ENCODE measurements at places on chromosomes 4 and X.

DNA sequence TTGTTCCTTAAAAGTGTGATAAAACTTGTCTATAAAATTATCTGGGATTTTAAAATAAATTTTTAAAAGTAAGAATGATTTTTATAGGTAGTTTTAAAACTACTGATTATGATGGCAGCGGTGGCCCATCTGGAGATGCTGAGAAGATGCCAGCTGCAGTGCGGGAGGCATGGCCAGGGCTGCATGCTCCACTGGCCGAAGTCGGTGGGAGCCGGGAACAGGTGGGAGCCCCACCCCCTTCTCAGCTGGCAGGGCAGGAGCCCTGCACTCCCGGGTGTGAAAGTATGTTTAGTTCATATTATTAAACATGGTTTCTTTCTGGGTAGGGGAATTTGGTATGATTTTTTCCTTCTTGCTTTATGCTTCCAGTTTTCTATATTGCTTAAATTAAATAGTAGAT, 63.8 kb downstream of the CORIN start:
- DNase-seq: no peak

- DNase-seq: no peak
Observed at GRCh38 chr4:52627876-52628275, 31.2 kb downstream of the USP46 start.

- no peak for DNase-seq
Observed at GRCh38 chrX:38616904-38617303, 55.6 kb downstream of the TSPAN7 start.

- no peak for DNase-seq
Observed at GRCh38 chr4:19051831-19052230, 1030.3 kb upstream of the LCORL start.

DNA sequence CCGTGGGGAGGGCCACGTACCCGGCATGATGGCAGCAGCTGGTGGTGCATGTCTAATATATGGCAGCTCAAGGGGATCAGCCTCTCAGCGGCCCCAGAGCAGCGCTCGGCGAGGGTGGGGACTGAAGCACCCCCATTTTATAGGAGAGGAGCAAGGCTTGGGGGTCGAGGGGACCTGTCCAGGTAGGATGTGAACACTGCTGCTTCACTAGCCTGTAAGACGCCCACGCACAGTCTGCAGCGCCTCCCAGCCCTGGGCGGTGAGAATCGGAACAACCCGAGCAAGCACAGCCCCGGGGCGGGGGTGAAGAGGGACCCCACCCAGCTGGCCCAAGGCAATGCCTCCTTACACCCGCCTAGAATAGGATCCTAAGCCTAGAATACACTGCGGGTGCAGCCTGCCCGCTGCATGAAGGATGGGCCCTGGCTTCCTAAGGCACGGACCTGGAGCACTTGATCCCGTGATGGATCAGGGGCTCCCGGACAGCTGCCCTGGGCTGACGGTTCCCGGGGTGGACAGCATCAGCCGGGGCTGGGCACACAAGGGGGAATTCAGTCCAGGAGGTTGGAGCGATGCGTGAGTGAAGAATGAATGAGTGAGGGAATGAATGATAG, 17.6 kb downstream of the ADRA2C start:
- no peak for DNase-seq

DNA sequence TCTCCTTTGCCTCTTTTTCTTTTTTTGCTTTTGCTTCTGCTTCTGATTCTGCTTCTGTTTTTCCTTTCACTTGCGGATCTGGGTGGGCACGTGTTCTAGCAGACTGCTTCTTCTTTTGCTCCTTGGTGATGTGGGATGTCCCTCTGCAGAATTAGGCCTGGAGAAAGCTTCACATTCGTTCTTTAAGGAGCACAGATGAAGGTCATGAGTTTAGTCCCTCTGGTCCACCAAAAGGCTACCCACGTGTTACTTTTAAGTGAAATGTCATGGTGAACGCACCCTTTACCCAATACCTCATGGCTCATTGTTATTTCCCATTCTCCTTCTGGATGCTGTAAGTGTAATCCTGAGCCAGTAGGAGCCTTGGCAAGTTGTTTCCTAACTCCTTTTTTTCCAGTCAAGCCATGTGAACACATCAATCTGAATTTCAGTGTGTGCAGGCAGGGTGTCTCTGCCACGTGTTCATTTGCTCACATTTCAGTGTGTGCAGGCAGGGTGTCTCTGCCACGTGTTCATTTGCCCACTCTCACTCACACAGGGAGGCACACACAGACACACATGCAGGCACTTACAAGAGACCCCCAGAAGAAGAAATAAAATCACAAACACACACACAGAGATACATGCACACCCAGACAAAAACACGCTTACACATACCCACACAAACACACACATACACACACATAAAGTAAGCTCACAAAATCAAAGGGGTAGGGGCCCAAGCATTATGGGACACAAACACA, 36.9 kb downstream of the NBDY start:
- peak; percentile 45 for DNase-seq

- peak; percentile 53 for DNase-seq
Observed at GRCh38 chr4:41692717-41693345, 55.7 kb downstream of the PHOX2B start.

DNA sequence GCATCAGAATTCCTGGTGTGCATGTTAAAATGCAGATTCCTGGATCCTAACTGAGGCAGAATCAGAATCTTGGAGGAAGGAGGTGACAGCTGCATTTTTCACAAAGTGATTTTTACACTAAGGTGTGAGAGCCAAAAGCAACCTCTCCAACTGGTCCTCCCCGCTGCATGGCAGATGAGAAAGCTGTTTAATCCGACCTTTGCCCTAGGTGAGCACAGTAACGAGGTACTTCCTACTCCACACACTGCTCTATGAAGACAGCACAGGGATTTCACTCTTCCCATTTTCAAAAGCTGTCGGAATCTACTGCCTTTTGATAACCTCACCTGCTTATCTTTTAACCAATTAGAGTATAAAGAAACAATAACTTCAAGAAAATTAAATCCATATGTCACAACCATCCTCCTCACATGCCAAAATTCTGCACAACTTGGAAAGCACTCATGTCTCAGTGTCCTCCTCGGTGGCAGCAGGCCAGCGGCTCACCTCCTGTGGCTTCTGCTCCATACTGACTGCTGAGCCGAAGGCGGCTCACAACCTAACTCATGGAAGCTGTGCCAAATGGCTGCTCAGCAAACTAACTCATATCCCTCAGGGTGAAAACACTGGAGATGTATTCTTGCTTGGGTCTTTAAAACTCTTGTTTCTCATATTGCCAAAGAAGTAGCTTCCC, 3.6 kb downstream of the CASP6 start:
- DNase-seq: peak; percentile 26

- peak; percentile 23 for DNase-seq
Observed at GRCh38 chr4:156642161-156642560, 329.4 kb downstream of the PDGFC start.

DNA sequence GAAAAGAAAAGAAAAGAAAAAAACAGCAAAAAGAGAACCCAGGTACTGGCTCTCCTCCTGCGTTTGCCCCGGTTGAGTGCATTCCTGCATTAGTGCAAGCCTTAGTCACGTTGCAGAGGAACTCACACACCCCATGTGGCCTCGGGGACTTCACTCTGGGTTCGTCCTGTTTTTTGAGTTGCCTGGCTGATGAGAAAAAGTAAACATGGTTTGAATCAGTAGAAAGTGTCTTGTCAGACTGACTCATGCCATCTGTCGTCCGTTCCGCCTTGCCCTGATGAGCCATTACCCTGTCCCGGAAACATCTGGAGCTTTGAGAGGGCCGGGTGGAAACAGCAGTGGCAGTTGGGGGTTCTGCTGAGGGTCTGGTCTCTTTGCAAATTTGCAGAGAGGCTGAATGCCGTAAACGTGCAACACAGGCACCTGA, 16.3 kb downstream of the CD99 start:
- DNase-seq: peak; percentile 97

GRCh38 chr4:156169011-156169410, 215.3 kb upstream of the CTSO start:
- DNase-seq: peak; percentile 94

GRCh38 chr4:89242864-89243732, 64.5 kb downstream of the GPRIN3 start:
- DNase-seq: no peak

- peak; percentile 97 for DNase-seq
Observed at GRCh38 chr4:176538217-176538925, 218.6 kb downstream of the SPCS3 start.

DNA sequence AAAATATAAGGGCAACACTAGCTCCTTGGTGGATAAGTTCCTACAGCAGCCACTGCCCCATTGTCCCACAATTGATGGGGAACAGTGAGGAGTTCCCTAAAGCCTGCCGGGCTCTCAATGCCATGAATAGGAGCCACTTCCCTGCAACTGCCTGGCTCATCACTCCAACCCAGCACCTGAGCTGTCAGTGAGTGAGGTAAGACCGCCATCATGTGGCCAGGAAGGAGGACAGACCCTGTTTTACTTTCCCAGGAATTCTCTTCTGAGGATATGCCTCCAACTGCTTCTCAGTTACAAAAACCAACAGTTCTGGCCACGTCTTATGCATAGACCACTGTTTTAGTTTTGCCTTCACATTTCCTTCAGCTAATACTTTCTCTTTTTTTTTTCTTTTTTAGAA, 45.5 kb downstream of the SRPX start:
- no peak for DNase-seq

DNA sequence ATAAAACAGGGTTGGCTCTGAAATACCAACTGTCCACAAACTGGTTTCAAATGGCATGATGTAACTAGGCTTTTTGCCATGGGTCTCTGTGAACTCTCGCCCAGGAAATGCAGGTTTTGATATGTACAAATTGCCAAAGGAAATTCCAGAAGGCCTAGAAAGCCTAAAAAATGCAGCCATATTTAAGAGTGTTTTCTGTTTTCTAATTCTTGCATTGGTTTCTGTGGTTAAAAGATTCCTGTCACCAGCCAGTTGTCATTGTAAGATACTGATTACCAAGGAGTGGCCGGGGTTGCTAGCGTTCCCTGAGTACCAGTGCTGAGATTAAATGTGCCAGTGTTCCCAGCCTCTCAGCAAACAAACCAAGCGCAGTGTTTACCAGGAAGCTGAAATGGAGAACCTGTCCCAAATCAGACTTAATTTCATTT, 53.9 kb upstream of the SORBS2 start:
- DNase-seq: peak; percentile 38

GRCh38 chr4:145719752-145720624, 40.0 kb downstream of the C4orf51 start:
- DNase-seq: no peak

DNA sequence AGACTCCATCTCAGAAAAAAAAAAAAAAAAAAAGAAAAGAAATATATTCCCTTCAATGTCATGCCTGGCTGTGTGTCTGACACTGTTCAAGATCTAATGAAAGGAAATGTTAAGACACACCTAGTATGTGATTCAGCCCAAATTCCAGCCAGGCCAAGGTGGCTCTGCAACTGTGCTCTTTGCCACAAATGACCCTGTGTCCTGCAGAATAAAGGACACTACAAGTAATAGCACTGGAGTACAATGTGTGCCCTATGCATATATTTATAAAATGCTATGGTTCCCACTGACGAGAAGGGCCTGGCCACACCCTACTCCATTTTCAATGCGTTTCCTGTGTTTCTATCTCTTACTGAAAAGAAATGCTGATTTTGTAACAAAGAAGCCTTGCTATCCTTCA, 98.0 kb upstream of the SORBS2 start:
- DNase-seq: no peak

All from fibroblast of mammary gland (primary cell).